ENCODE measurements at places on chromosomes 3 and 15.

DNA sequence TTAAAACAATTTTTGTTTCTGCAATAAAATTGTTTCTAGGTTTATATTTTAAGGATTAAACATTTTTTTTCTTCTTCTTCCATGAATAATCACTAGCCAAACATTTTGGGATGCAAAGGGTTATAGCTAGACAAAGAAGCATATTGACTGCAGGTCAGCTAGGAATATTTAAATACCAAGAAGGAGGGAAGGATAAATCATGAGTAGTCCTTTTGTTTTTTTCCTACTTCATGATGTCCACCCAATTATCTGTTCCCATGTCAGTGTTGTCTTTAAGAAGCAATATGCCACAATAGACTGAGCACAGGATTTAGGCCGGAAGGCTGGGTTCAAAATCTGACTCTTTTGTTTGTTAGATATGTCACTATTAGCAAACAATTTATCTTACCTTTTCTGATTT lies 82.1 kb downstream of the VPS8 start:
- no peak for DNase-seq

DNA sequence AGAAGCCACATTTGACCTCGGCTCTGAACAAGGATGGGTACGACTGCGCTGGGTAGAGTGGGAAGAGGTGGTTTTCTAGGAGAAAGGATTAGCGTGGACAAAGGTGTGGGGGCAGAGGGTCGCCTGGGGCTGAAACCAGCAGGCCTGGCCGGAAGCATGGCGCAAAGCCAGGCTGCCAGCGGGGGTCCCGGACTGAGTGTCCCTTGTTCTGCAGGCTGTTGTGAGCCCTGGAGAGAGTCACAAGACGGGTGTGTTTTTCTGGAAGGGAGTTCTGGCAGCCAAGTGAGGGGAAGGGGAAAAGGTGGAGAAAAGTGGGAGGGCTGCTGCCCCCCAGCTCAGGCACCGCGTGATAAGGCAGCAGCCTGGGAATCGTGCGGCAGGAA lies 98.5 kb upstream of the MEF2A start:
- DNase-seq, result no peak

DNA sequence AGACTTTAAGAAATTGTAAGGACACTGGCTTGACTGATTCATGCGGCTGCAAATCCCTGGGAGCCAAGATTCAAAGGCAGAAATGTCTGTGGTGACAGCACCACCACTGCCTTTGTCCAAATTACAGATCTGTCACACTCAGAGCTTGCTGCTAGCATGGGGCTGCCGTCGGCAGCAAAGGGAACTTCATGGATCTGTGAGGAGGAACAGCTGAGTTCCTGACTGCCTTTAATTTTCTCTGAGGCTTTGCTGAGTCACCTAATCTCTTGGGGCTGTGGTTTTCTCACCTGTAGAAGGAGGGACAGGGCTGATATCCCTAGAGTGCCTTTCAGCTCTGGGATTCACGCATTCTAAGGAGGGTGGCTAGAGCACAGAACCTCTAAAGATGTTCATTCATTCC lies 4.1 kb upstream of the PAK6 start:
- DNase-seq, result no peak

DNA sequence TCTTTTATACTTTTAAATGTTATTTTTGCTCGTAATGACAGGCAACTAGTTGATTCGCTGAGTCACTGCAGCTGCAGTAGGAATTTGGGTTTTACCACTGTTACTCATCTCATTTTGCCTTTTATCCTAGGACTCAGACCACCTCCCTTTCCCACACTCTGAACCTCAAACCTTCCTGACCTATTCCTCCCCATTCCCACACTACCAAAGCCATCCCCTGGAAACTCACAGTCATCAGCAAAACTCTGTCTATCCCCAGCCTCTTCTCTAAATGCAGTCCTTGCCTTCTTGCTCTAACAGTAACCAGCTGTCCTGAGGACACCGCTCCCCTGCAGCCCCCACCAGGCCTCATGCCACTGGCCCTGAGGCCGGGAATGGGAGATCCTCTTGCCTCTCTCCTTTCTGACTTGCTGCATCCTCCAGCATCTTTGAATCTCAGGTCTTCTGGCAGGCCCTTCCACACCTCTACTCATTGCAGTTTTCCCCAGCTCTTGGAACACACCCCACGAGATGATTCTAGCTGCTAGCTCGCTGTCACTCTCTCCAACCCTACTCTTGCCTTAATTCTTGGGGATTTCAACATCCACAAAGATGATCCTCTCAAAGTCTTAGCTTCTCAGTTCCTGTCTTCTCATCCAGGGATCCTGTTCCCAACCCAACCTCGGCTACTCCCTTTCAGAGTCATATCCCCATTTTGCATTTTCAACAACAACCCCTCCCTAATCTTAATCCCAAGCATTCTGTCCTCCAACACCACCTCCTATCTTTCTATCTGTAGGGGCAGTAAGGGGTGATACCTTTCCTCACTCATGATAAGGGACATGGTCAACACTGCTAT lies 55.9 kb upstream of the C3orf80 start:
- no peak for DNase-seq
